ENCODE measurements at places on chromosomes 7 and 10. TPM values are rescaled to one million over a fixed set of nuclear protein-coding genes. Genes with fewer than 3 reads are reported as not detected.
A peak's percentile ranks its signal among the peaks of the same experiment; 100 is the strongest.

GRCh38 chr7:121480058-121480457 lies 84.0 kb upstream of the FAM3C start:
- DNase-seq: no peak

DNA sequence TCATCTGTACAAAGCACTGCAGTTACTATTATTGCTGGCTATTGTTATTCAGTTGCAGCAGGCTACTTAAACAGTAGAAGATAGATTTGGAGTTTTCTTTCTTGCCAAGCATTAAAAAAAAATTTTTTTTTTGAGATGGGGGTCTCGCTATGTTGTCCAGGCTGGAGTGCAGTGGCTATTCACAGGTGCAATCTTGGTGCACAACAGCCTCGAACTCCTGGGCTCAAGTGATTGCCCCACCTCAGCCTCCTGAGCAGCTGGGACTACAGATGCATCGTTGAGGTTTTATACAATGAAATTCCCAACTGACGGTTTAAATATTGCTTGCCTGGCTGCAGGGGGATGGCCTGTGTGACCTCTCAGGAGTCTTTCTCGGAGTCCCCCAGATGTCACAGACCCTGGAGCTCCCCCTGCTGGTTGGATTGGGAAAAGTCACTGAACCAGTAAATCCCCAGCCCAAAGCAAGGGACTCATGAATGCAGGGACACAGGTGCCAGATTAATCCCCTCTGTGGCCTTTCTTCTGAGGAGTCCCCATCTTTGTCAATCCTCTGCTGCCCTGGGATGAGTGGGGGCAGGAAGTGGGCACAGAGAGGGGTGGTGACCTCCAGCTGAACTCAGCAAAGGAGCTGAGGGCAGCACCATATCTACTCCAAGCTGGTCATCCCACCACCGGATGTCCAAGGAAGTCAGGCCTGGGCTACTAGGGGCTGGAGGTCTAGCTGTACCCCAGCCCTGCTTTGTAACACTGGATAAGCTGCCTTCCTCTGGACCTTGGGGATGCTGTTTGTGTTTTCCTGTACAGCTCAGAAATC lies 149.6 kb downstream of the C10orf105 start:
- peak; percentile 37 for DNase-seq

DNA sequence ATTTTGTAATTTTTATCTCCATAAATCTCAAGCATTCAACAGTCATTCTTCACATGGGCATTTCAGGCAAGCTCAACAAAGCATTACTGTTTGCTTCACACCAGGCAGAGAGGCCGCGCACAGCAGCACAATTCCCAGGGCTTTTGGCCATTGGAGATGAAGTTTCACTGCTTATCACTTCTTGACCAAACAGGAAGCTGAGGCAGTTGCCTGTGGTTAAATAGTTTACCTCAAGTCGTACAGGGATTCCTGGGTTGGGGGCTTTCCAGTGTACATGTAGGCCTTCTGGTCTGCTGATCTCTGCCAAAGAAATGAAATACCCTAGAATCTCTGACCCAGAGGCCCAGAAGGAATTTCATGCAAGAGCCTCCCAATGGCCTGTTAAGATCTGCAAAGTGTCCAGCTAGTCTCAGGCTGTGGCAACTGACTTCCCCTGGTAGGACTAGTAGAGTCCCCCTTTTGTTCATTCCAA lies 11.2 kb upstream of the PRDX3 start:
- DNase-seq: no peak

The TMEM270 gene
- total RNA-seq: not detected

The PTN gene
- total RNA-seq: not detected

The IKZF1 gene
- total RNA-seq: 429 TPM

- DNase-seq: no peak
These were observed 21.7 kb downstream of the STARD3NL start for GRCh38 chr7:38199782-38200181.

- DNase-seq: no peak
These were observed 24.7 kb downstream of the PNLIPRP3 start for GRCh38 chr10:116452338-116452720.

The KIF5B gene
- 42.3 TPM for total RNA-seq

GRCh38 chr10:10533437-10533836 lies 484.2 kb upstream of the CELF2 start:
- DNase-seq: no peak

GRCh38 chr7:144513334-144513733 lies 109.8 kb upstream of the NOBOX start:
- no peak for DNase-seq

The SPDYE5 gene
- not detected for total RNA-seq

The DNAJB12 gene
- total RNA-seq: 32.8 TPM
